ENCODE measurements at places on chromosomes 2 and 18.
A peak's percentile ranks its signal among the peaks of the same experiment; 100 is the strongest.

DNA sequence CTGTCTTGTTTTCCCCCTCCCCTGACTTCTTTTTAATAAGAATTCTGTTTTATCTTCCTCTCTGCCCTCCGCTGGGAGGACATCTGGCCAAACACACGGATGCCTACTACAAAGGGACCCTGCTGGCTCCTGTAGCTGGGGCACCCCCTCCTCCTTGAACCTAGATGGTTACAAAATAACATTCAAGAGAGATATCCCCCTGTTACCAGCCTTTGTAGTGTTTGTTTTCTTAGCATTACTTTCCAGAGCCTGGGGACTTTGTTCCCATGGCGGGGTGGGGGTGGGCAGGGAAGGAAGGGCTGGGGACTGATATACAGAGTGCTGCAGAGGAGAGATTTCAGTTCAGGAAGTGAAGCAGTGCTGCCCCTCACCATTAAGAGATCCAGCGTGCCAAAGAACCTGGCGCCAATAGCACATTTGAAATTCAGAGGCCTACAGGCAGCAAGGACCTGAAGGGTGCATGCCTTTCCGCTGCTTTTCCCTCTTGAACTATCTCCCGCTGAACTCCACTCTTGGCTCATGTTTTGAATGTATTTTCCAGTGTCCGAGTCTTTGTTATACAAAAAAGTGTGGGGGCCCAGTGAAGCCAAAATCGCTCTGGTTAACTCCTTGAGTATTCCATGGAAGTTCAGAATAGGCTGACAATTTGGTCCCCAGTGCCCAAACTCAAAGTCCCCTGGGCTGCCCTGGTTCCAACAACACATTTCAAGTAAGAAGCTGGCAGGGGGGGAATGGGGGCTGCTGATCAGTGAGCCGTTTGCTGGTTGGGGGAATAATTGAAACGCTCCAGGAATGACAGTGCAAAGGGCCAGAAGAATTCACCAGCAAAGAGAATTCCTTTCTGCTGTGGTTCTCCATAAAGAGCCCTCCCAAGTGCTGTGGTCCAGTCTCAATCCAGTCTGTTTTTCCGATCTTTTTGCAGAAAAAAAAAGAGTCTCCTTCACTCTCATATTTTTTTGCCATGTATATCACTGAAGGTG, 94.8 kb upstream of the THOC1 start:
- peak; percentile 45 for DNase-seq

DNA sequence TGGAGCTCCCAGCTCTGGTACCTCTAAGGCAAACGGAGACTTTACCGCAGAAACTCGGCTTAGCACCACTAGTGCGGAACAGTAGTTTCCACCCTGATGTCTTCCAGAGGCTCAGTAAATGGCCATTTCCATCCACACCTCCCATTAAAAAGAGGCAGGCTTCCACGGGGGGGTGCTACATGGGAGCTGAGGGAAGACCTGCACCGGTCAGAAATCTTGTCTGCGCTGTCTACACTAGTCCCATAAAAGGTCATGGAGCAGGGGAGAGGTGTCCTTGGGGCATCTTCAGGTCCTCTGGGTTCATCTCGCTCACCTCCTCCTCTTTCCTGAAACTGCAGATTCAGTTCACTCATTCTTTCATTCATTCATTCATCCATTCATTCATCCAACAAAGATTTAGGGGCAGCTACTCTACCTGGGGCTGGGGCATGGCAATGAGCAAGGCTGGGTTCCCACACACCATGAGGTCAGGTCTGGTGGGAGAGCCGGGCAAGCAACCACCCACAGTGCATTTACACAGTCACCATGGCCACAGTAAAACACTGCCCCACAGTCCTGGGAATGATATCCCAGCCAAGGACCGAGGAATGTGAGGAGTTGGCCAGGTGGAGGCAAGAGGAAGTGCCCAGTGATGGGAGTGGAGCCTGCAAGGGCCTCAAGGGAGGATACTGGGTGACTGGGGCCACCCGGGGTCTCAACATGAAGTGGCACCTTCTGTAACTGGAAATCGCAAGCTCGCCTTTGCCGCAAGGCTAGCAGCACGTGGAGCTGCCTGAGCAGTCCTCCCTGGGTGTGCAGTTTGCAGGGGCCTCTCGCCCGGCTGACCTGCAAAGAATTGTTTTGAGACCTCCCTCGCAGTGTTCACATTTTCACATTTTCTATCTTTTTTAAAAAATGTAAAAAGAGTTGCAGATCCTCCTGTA, 180.2 kb upstream of the RAB6C start:
- no peak for DNase-seq

GRCh38 chr2:29528891-29529520, 392.4 kb downstream of the ALK start:
- no peak for DNase-seq

GRCh38 chr2:180246268-180246667, 239.2 kb upstream of the CWC22 start:
- no peak for DNase-seq

DNA sequence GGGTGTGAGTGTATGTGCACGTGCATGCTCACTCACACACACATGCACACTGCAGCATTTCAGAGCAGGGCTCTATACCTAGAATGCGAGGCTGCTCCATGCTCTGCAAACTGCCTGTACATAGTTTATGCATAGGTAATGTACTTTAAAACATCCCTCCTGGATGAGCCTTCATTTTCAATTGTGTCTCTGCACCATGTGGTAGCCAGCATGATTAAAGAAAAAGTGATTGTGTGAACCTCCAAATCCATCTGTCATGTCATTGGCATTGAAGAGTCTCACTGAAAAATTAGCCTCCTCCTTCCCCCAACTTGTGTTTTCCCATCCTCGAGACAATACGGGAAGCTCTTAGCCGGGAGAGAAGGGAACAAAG, 120.9 kb upstream of the SPATS2L start:
- DNase-seq = no peak

DNA sequence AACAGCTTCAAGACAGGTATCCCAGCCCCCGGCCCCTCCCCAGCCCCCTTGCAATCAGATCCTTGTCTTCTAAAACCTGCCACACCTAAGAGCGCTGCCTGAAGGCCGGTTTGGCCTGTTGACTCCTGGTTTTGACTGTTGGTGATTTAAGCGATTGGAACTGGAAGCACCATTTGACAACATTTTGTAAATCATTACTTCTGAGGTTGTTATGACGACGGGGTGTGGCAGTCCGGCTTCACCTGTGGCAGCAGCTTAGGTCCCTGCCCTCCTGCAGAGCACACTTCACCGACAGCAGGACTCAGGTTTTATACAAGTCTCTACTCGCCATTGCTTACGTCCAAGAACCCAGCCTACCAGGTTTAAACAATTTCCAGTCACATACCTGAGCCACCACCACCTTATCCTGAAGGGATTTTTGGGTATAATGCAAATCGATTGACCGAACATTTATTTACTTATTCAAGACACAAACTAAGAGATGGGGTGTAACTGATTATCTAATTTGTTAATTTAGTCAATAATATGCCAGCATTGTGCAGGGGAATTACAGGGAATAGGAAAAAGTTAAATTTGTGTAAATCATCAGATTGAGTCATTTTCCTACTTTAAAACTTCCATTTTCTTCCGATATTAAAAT, 707 bp upstream of the DGUOK start:
- DNase-seq = no peak

DNA sequence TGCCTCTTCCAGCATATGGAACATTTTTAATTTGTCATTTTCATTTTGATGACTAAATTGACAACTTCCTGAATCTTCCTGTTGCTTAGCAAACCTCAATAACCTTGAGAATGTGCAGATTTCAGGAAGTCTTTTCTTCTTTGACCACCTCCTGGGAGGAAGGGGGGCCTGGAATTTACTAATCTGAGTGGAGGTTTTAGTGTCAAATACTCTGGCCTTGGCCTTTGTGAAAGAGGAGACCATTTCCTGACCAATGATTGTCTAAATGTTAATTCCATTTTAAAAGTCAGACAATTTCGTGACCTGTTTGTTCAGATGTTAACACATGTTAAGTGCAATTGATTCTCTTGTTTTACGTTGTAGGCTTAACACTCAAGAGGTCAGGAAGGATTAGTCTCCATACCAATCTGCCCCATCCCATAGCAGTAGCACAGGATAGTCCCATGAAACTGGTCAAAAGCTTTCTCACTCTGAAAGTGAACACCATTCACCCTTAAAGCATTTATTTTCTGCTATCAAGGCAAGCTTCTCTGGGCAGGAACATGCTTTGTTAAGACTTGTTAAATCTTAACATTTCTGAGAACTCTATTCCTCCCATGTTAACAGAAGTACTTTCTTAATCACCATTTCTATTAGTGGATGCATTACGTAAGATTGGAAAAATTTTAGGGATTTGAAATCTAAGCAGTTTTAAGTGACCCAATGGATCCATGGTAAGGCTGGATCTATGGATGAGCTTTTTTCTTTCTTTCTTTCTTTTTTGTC, 219.6 kb downstream of the RND3 start:
- DNase-seq = no peak

DNA sequence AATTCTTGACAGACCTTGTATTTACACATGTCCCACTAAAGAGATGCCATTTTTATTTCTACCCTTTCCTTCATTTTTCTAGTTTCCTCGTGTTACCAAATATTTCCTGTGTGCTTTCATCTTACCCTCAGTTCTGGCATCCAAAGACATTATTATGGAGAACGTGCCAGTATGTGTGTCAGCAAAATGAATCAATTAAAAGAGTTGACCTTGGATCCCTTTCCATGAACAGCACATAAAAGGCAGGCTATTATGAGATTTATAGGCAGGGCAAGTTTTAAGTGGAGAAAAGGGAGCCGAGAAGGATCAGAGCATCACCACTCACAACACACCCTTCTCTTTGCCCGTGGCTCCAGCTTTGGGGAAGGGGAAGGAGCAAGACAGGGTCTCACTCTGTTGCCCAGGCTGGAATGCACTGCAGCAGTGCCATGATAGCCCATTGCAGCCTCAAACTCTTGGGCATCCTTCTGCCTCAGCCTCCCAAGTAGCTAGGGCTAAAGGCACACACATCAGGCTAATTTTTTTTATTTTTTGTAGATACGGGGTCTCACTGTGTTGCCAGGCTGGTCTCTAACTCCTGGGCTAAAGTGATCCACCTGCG, 149.9 kb downstream of the GFPT1 start:
- DNase-seq = no peak

DNA sequence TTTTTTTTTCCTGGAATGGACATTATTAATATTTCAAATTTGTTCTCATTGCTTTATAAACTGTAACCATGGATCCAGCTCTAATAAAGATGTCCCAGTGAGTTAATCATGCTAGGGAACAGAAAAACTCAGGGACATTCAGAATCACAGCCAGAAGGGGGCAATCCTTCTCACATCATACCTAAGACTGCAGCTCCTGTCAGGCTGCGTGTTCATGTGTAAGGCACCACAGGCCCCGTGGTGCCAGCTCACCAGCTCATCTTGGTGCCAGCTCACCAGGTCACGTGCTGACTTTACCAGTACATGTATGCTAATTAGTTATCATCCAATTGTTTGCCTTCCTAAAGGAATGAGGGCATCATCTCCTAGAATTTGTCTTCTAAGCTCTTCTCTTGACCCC, 84.7 kb upstream of the NEDD4L start:
- DNase-seq = peak; percentile 4

DNA sequence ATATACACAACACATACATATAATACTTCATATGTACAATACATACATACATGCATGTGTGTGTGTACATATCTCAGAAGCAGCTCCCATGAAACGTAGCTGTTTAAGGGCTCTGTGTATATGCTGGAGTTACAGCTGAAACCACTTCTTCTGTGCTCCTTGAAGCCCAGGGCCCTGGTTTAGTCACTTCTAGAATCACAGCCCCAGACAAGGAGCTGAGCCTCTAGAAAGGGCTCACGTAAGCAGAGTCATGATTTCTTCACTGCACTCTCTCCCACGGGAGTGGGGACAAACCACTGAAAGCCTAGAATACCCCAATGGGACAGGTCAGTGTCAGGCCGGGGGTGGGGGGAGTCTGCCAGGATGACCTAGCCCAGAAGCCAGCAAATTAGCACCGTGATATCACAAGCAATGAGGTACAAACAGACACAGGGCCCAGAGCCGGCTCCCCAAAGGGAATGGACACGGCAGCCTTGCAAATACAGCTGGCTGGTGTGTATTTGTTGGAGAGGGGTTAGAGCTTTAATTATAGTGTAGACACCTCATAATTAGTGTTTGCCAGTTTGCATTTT, 90.3 kb downstream of the C1QL2 start:
- no peak for DNase-seq

- no peak for DNase-seq
Measured at GRCh38 chr2:147275943-147276342, 568.9 kb upstream of the ACVR2A start.

DNA sequence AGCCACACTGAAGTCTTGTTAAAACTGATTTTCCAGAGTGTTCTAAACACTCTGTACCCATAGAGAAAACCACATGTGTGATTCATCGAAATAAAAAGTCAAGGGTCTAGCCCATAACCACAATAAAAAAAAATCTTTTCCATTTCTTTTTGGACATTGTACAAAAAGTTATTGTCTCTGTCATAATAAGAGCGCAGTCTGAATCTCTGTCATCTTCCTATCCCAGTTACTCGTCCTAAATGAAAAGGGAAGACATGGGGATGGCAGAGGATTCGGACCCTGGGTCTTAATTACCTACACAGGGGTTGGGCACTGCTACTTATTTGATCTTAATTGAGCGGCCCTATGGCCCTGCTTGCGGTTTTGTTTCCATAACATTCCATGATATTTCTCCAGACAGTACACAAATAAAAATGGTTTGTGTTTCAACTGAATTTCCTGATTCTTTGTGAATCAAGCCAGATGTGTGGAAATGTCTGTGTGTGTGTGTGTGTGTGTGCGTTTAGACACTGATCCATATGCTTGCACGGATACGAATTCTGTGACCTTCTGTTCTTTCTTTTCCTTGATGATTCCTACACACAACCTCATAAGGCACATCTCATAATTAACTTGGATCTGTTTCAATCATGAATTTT, 133.4 kb upstream of the SPATS2L start:
- peak; percentile 89 for DNase-seq

- no peak for DNase-seq
Measured at GRCh38 chr2:177165721-177166711, 46.6 kb upstream of the HNRNPA3 start.

Measured in fibroblast of skin of left quadriceps (primary cell).